ENCODE measurements at places on chromosomes 5 and 9. TPM values are rescaled to one million over a fixed set of nuclear protein-coding genes. Genes with fewer than 3 reads are reported as not detected.

MACROH2A1 gene
- total RNA-seq: 258 TPM

GRCh38 chr5:143041972-143042770 is 272.0 kb downstream of the ARHGAP26 start:
- H3K4me1 ChIP-seq: peaks cover 14% of the 10 kb centered on the region
- no peaks in the 10 kb centered on the region for H3K27me3 ChIP-seq
- DNase-seq: no peak
- H3K4me3 ChIP-seq: no peak overlapping the region

GRCh38 chr5:28344836-28345433 is 1306.5 kb upstream of the CDH9 start:
- H3K27ac ChIP-seq: no peak overlapping the region
- no peaks in the 10 kb centered on the region for H3K4me1 ChIP-seq
- H3K27me3 ChIP-seq: no peaks in the 10 kb centered on the region
- no peak overlapping the region for H3K4me3 ChIP-seq
- DNase-seq: no peak

GRCh38 chr5:178423901-178424809 is 166.0 kb downstream of the COL23A1 start:
- peaks cover 2% of the 10 kb centered on the region for H3K4me1 ChIP-seq
- H3K27me3 ChIP-seq: peaks cover 2% of the 10 kb centered on the region
- no peak overlapping the region for H3K27ac ChIP-seq
- H3K36me3 ChIP-seq: no peaks in the 10 kb centered on the region
- DNase-seq: no peak

GRCh38 chr9:128713411-128713780 is 10.5 kb downstream of the ZDHHC12 start:
- H3K4me1 ChIP-seq: no peaks in the 10 kb centered on the region
- no peak overlapping the region for H3K27ac ChIP-seq
- H3K27me3 ChIP-seq: no peaks in the 10 kb centered on the region
- peaks cover 3% of the 10 kb centered on the region for H3K36me3 ChIP-seq

KCNV2 gene
- not detected for total RNA-seq

DNA sequence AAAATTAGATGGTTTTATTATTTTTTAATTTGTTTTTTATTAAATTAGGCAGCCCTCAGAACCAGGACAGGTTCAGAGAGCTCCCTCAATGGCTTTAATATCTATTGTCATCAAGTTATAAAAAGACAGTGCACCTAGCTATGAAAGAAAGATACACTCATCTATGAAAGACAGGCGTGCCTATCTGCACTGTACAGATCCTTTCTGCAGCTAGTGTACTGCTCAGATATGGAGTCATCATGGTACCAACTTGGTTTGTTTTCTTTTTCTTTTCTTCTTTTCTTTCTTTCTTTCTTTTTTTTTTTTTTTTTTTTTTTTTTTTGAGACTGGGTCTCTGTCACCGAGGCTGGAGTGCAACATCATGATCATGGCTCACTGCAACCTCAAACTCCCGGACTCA is 54.8 kb upstream of the GPBP1 start:
- no peak overlapping the region for H3K27ac ChIP-seq
- peaks cover 2% of the 10 kb centered on the region for H3K36me3 ChIP-seq
- H3K27me3 ChIP-seq: peaks cover 3% of the 10 kb centered on the region
- H3K4me1 ChIP-seq: peaks cover 23% of the 10 kb centered on the region
- H3K4me3 ChIP-seq: no peak overlapping the region

SPINK4 gene
- total RNA-seq: not detected

GRCh38 chr9:129414377-129414992 is 206.4 kb downstream of the C9orf50 start:
- peaks cover 9% of the 10 kb centered on the region for H3K36me3 ChIP-seq
- H3K4me3 ChIP-seq: peak overlapping the region; percentile 83
- H3K27me3 ChIP-seq: no peaks in the 10 kb centered on the region
- DNase-seq: no peak
- H3K4me1 ChIP-seq: peaks cover 23% of the 10 kb centered on the region

DNA sequence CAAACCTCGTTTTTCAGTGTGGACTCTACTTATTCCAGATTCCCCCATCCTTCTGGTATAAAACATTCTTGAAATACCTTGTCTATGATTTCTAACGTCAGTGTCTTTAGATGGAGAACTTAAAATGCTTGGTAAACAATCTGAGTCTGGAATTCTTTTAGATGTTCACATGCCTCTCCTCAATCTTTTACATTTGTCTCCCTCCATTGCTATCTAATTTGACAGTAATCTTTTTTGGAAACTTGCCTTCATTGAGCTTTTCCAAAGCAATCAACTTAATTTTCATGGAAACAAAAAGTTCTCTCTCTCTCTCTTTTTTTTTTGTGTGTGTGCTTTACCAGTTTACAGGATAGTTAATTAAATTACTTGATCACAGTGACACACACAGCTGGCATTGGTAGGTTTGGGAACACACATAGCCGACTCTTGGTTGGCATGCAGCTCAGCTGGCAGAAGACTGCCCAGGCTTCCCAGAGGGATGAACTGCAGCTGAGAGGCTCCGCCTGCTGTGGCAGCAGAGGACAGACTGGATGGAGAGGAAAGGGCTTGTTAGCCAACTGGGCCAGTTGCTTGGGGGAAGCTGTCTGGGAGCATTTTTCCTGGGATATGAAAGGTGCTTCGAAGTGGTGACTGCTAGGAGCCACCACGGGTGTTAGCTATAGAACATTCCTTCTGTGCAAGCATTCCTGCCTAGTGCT is 271.3 kb downstream of the ZSWIM6 start:
- H3K27me3 ChIP-seq: peaks cover 10% of the 10 kb centered on the region
- H3K4me1 ChIP-seq: peaks cover 2% of the 10 kb centered on the region
- H3K36me3 ChIP-seq: no peaks in the 10 kb centered on the region
- no peak for DNase-seq
- H3K4me3 ChIP-seq: no peak overlapping the region

- H3K4me3 ChIP-seq: no peak overlapping the region
- no peaks in the 10 kb centered on the region for H3K36me3 ChIP-seq
- H3K4me1 ChIP-seq: no peaks in the 10 kb centered on the region
- no peak overlapping the region for H3K27ac ChIP-seq
Observed at GRCh38 chr5:161411156-161411555, 135.4 kb downstream of the GABRB2 start.

CDX1 gene
- not detected for total RNA-seq

DNA sequence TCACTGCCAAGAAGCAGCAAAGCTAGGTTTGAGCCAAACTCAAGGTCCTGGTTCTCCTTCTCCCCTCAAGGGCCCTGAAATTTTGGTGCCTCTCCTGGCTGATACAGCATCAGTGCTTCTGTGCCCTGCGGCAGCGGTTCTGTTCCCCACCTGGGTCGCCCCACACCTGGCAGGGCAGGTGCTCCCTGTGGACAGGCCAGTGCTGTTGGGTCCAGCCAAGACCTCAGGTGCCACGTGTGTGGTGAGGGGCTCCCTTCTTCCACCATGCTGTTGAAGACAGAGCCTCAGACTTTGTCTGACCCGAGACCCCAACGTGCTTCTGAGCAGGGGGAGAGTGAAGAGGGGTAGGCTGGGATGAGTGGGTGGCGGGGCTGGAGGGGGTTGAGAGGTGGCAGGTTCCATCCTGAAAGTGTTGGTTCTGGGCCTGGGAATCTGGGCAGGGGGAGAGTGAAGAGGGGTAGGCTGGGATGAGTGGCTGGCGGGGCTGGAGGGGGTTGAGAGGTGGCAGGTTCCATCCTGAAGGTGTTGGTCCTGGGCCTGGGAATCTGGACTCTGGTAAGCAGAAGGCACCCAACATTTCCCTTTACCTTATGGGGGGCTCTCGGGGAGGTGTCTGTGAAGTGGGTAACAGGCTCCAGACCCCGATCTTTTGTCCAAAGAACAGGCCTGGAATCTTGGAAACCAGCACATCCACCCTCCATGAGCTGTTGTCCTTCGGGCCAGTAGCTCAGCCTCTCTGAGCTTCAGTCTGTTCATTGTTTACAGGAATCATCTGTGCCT is 2.3 kb downstream of the PLEKHG4B start:
- H3K4me1 ChIP-seq: no peaks in the 10 kb centered on the region
- H3K27me3 ChIP-seq: peaks cover 42% of the 10 kb centered on the region
- no peaks in the 10 kb centered on the region for H3K36me3 ChIP-seq
- H3K4me3 ChIP-seq: no peak overlapping the region
- no peak for DNase-seq

DNA sequence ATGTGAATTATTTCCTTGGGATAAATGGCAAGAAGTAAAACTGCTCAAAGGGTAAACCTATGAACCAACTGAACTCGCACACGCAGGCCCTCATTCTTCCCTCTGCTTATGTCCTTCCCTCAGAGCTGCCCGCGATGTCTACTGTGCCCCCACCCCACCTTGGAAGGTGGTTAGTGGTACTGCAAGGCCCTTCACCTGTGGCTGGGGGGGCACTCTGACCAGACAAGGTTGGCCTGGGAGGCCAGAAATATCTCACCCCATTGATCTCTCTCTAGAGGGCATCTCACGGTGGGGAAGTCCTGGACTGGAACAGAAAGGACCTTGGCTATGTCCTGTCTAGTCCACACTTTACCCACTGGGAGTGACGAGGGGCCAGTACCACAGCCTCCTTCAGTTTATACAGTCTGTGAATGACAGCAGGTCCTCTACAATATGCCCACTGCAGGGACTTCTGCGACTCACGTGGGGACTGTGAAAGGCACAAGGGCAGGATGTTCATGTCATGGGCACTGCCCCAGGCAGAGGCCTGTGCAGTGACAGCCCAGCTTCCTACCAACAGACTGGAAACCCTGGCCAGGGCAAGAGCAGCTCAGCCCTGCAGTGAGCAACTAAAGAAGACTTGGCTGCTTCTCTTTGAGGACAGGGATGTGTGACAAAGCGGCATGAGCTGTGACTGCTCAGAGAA is 56.8 kb upstream of the SYNPO start:
- no peak for DNase-seq
- H3K4me3 ChIP-seq: no peak overlapping the region
- H3K36me3 ChIP-seq: no peaks in the 10 kb centered on the region
- no peaks in the 10 kb centered on the region for H3K4me1 ChIP-seq
- H3K27me3 ChIP-seq: peaks cover 23% of the 10 kb centered on the region

GRCh38 chr5:74237571-74238145 is 402.9 kb downstream of the ENC1 start:
- no peak for DNase-seq
- H3K27ac ChIP-seq: no peak overlapping the region
- H3K27me3 ChIP-seq: peaks cover 7% of the 10 kb centered on the region

- H3K4me3 ChIP-seq: peak overlapping the region; percentile 81
- peaks cover 18% of the 10 kb centered on the region for H3K4me1 ChIP-seq
- no peaks in the 10 kb centered on the region for H3K27me3 ChIP-seq
- peaks cover 15% of the 10 kb centered on the region for H3K36me3 ChIP-seq
- DNase-seq: peak; percentile 69
Observed at GRCh38 chr5:160118349-160119141, 705 bp downstream of the PWWP2A start.

- peaks cover 24% of the 10 kb centered on the region for H3K27me3 ChIP-seq
- H3K4me1 ChIP-seq: no peaks in the 10 kb centered on the region
- no peak overlapping the region for H3K4me3 ChIP-seq
- no peak for DNase-seq
Observed at GRCh38 chr5:135076801-135077200, 42.8 kb upstream of the PITX1 start.

DNA sequence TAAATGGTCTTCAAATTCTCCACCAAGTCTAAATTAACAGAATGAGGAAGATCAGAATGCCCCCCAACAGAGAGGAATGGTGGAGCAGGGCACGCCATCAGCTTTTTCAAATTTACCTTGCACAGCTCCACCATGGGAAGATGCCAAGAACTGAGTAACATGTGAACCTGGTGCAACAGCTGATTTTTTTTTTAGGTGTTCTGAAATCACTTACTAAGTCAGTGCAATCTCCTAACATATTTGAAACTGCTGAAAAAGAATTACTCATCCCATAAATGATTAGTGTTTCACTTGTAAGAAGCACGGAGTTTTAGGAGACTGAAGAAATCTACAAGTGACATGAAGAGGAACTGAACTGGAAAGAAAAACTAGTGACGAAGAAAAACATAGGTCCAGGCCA is 5.1 kb downstream of the TMEM245 start:
- DNase-seq: no peak
- peaks cover 17% of the 10 kb centered on the region for H3K36me3 ChIP-seq
- no peak overlapping the region for H3K27ac ChIP-seq

- no peak for DNase-seq
- H3K4me1 ChIP-seq: peaks cover 3% of the 10 kb centered on the region
- no peaks in the 10 kb centered on the region for H3K36me3 ChIP-seq
Observed at GRCh38 chr5:113050721-113051382, 74.3 kb downstream of the DCP2 start.

DNA sequence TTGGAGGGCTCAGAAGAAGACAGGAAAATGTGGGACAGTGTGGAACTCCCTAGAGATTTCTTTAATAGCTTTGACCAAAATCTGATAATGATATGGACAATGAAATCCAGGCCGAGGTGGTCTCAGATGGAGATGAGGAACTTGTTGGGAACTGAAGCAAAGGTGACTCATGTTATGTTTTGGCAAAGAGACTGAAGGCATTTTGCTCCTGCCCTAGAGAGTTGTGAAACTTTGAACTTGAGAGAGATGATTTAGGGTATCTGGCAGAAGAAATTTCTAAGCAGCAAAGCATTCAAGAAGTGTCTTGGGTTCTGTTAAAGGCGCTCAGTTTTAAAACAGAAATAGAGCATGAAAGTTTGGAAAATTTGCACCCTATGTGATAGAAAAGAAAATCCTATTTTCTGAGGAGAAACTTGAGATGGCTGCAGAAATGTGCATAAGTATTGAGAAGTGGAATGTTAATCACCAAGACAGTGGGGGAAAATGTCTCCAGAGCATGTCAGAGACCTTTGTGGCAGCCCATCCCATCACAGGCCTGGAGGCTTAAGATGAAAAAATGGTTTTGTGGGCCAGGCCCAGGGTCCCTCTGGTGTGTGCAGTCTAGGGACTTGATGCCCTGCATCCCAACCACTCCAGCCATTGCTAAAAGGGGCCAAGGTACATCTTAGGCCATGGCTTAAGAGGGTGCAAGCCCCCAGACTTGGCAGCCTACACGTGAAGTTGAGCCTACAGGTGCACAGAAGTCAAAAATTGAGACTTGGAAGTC is 463.7 kb upstream of the TLE4 start:
- H3K4me1 ChIP-seq: no peaks in the 10 kb centered on the region
- no peak overlapping the region for H3K27ac ChIP-seq
- no peak for DNase-seq
- H3K36me3 ChIP-seq: no peaks in the 10 kb centered on the region
- no peaks in the 10 kb centered on the region for H3K27me3 ChIP-seq
- H3K4me3 ChIP-seq: no peak overlapping the region

DNA sequence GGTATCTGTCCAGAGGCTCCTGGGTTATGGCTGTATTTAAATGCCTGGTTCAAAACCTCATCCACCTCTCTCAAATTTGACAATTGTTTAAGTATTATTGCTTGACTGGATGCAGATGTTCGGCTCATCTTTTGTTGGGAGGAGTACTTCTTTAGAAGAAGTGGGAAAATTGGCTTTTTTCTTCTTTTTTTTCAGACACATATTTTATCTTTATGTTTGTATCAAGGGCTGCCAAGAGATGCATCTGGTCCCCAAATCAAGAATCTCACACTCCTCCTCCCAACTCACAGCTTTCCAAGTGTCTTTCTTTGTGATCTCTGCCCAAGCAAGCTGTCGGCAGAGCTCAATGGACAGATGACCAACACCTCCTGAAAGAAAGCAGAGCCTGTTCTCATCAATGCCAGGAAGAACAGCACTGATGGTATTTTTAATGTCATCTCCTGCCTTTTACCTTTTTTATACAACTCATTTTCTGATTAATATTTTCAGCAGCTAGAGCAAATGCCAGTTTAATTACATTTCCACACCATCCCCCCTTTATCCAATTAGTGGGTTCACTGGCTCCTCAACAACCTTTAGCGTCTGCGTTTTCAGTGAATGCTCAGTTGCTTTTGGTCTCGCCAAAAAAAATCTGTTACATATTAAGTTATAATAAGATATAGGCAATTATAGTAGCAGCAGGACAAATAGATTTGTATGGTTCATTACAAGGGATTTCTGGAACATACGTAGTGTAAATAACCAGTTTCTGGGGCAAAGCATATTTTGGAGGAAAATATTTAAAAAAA is 110.3 kb upstream of the SLIT3 start:
- H3K4me1 ChIP-seq: no peaks in the 10 kb centered on the region
- peaks cover 1% of the 10 kb centered on the region for H3K27me3 ChIP-seq
- no peak for DNase-seq
- no peaks in the 10 kb centered on the region for H3K36me3 ChIP-seq
- H3K4me3 ChIP-seq: no peak overlapping the region

GRM6 gene
- total RNA-seq: not detected
